Activated naive CD4-positive, alpha-beta T cell treated with anti-CD3 and anti-CD28 coated beads, Interleukin-2, amount 50 U/mL, for 16 hours (primary cell): ENCODE measurements at places on chromosomes 3 and 15.

- DNase-seq, result no peak
Observed at GRCh38 chr15:49678655-49679054, 57.8 kb downstream of the DTWD1 start.

- DNase-seq, result no peak
Observed at GRCh38 chr3:123790254-123791072, 93.7 kb downstream of the MYLK start.

- DNase-seq, result no peak
Observed at GRCh38 chr15:51053571-51053970, 41.1 kb downstream of the TNFAIP8L3 start.

GRCh38 chr15:52733696-52734255 lies 54.6 kb upstream of the ATOSA start:
- no peak for DNase-seq

- DNase-seq, result no peak
Observed at GRCh38 chr3:40714771-40715345, 190.1 kb downstream of the ZNF621 start.

GRCh38 chr15:47398132-47398531 lies 319.2 kb upstream of the SEMA6D start:
- DNase-seq, result no peak

GRCh38 chr3:16484984-16485383 lies 28.5 kb downstream of the RFTN1 start:
- no peak for DNase-seq

GRCh38 chr3:57893668-57894067 lies 114.6 kb upstream of the FLNB start:
- DNase-seq, result no peak

- no peak for DNase-seq
Observed at GRCh38 chr15:95957861-95958260, 372.6 kb upstream of the NR2F2 start.
